ENCODE measurements at places on chromosomes 1 and 21.

GRCh38 chr1:232038706-232039677, 412.4 kb downstream of the DISC1 start:
- no peak for DNase-seq

GRCh38 chr1:155976913-155977689, 1.2 kb downstream of the ARHGEF2 start:
- DNase-seq: no peak

GRCh38 chr1:151156515-151156819, at the start of gene TNFAIP8L2:
Gene TNFAIP8L2, plus strand, starts transcription at chr1:151156649. Its CDS starts 2,049 bp downstream, at chr1:151158698.
- no peak for DNase-seq

GRCh38 chr21:44582055-44582454, 1.7 kb upstream of the KRTAP10-5 start:
- DNase-seq: no peak

- DNase-seq: no peak
Measured at GRCh38 chr1:205003358-205004131, 39.5 kb upstream of the CNTN2 start.

- DNase-seq: no peak
Measured at GRCh38 chr1:152533327-152533938, 19.2 kb downstream of the CRCT1 start.

DNA sequence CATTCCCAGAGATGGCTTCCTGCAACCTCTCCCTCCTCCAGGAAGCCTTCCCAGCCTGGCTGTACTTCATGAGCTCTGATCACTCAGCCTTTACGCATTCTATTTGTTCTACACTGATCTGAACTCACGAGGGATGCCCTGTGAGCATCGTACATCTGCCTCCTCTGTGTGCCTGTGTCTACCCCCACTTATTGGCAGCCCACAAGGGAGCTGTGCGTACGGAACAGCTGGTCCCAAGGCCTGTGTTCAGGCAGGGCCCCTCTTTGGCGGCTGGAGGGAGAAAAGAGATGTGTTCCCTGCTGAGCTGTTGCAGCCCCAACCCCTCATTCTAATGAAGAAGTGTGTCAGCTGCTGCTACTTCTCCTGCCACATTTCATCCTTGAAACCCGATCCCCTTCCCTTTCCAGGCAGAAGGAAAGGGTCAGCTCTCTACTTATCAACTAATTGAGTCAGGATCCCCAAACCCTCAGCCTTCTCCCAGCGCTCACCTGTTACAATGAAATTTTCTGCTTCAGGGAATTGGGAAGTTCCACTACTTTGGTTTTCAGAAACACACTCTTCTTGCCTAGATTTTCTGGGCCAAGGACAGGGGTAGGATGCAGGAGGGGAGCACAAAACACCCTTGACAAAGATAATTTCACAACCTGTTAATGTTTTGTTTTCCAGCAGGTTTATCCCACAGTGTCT, 3.2 kb downstream of the INKA2 start:
- no peak for DNase-seq

GRCh38 chr1:98903726-98904125, 100.9 kb downstream of the PLPPR5 start:
- no peak for DNase-seq

DNA sequence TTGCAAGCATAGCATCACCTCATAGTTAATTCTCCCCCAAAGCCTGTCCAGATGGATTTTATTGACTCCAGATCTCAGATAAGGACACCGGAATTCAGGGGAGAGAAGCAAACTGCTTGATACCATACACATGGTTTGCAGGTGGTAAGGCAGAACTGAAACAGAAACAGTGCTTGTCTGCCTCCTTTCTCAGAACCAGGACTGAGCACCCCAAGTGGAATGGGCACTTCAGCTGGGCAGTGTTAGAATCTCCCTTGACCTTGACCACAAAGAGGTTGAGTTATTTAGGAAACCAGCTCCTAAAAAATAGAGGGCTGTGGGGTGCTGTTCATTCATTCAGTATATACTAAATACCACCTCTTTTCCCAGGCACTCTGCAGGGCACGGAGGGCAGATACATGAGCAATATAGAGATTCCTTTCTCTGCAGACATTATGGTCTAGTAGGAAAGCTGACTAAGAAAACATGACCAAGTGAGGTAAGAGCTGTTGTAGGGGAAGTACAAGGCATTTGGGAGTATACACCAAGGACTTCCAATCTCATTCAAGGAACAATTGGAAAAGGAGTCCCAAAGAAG, 185.2 kb downstream of the C1orf94 start:
- DNase-seq: peak; percentile 20
